ENCODE measurements at places on chromosomes 13 and 19.

DNA sequence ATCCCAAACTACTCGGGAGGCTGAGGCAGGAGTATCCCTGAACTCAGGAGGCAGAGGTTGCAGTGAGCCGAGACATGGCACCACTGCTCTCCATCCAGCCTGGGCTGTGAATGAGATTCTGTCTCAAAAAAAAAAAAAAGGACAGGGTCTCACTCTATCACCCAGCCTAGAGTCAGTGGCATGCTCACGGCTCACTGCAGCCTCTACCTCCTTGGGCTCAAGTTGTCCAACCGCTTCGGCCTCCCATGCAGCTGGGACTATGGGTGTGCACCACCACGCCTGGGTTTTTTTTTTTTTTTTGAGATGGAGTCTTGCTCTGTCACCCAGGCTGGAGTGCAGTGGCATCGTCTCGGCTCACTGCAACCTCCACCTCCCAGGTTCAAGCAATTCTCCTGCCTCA, 14.6 kb downstream of the MKNK2 start:
- DNase-seq: no peak

DNA sequence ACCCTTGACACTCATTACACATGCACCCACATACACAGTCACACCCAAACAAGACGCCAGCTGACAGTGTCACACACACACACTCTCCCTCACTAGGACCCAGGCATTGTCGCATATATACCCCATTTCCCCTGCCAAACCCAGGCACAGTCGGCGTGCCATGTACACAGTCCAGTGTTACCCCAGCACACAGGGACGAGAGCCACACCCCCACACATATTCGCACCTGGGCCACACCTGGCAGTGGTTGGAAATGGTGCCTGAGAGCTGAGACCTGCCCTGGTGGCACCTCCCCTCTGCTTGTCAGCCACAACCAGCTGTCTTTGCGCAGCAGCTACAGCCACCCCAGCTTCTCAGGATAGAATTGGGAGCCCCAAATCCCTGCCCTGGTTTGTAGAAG, 9.0 kb downstream of the NFIX start:
- DNase-seq: no peak

GRCh38 chr13:33639158-33639557, 178.8 kb upstream of the RFC3 start:
- no peak for DNase-seq

- DNase-seq: no peak
Measured at GRCh38 chr19:48136547-48136946, 25.9 kb upstream of the PLA2G4C start.

DNA sequence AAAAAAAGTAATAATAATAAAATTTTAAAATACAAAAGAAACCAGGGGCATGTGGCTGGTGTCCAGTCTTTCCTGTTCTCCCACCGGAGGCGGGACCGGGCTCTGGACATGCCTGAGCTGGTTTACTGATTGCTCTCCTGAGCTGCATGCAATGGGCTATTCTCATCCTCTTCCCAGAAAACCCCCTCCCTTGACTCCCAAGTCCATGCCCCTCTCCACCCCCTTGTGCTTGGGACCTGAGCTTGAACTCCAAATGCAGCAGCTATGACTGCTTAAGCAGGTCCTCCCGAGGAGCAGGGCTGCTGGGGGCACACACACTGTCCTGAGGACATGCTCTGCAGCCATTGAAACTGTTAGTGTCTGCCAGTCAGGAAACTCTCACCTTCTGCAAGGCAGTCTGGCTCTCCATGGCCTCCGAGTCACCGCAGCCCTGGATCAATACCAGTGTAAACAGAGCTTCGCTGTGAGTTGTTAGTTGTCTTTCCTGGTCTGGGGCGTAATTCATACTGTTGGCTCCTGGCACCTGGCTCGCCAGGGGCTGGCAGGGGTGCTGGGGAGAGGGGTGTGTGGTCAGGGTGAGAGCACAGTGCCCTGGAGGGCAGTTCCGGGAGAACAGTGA, 41.6 kb upstream of the CHST8 start:
- no peak for DNase-seq

DNA sequence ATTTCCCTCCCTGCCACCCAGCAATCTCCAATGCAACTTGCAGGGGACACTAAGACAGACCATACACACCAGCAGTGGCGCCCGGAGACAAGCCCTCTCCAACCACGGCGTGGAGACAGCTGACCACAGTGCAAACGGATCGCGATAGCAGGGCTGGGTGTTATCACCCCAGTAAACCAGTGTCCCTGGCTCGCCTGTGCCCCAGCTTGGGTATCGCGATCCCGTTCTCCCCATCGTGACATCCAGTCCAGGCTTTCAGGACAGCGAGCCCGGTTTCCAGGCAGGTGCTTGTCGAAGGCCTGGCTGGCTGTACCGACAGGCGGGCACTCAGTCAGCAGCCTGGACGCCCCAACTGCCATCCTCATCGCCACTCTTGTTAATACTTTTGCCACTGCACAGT, 20.7 kb upstream of the NANOS2 start:
- no peak for DNase-seq

GRCh38 chr19:47658431-47659348, 49.8 kb downstream of the BICRA start:
- no peak for DNase-seq

GRCh38 chr19:33204136-33204973, 10.2 kb downstream of the LRP3 start:
- no peak for DNase-seq

DNA sequence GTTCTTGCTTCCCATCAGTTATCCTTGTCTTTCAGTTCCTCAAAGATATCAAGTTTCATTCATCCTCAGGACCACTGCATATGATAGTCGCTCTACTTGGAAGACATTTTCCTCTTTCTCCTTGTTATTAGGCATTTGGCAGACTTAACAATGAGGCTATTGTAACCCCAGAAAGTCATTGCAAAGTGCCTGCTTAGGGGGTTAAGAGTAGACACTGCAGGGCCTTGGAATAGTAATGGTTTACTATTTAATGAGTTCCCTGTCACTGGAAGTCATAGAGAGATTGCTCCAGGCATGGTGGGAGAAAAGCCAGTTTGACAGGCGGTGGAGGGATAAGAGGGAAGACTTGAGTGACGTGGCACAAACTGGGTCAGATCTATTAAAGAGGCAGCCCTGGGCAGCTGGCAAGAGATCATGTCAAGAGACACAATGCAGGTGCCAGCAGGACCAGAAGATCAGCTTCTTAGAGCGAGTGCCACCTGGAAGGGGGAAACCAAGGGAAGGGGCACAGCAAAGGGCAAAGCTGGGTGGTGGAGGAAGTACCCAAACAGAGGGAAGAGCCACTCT, 16.8 kb upstream of the CPB2 start:
- no peak for DNase-seq

DNA sequence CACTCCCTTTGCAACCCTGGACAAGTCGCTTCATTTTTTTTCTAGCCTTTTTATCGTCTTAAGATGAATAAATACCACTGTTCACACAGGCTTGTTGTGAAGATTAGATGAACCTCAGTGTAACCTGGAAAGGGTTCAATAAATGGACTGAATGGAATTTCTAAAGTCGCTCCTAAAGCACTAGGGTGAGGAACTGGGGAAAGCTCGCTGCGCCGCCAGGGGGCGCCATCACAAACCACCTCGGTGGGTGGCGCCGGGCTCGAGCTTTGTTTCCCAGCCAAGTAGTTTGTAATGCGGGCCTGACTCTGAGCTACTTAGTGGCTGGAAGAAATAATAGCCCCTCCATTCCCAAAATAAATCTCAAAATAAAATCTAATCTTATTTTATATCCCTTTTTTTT, 2.2 kb upstream of the CEACAM6 start:
- peak; percentile 63 for DNase-seq

DNA sequence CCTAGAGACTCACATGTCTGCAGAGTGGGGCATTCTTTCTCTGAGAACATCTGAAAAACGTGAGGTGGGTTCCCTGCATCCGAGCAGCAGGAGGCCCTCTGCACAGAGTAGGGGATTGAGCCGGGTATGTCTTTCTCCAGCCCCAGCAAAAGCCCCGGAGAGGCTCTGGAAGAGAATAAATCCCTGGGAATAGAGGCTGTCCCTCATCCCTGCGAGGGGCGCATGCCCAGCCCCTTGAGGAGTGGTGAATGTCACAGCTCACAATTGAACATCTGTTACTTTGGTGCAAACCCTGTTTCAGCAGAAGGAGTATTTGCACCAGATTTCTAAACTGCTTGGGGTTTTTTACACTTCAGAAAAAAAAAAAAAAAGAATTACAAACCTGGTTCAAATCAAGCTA, 164.6 kb downstream of the FGF14 start:
- no peak for DNase-seq

DNA sequence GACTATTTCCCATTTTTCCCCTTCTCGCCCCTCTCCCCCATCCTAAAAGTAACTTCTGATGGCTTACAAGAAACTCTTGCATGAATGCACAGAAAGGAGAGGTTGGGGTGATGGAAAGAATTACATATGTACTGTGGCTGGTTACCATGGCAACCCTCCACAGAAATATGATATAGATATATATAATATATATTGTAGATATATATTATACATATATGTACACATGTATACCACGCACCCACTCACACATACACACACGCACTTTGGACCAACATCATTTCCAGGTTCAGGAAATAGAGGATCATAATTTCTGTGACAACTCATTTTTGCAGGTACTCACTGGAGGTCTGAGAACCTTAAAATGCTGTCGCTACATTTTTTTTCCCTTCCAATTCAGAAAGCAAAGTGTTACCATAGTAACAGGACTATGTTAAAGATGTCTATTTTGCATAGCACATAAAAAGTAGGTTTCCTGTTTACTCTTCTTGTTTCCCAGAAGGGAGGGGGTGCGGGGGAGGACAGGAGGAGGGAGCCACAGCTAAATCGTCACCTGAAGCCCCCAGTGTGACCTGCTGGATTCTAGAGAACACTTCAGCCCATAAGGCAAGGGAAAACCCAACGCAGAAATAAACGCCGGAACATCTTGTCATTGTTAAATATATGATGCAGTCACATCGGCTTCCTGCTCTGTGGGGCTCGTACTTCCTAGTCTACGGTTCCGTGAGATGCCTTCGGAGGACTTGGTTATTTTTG, 44.7 kb downstream of the EFNB2 start:
- peak; percentile 35 for DNase-seq

DNA sequence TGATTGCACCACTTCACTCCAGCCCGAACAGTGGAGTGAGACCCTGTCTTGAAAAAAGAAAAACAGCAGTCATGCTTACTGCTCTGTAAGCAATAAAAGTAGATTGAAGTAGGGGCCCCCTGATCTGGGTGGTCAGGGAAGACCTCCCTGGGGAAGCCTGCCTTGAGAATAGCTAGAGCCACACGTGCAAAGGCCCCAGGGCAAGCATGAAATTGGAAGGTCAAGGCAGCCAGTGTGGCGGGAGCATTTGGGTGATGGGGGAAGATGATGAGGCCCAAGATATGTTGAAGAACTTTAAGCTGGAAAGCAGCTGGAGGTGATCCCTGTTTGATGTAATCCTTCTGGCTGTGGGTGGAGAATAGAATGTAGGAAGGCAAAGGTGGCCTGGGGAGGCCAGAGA, 104.4 kb downstream of the SIPA1L3 start:
- DNase-seq: no peak
